Stimulated activated CD4-positive, alpha-beta T cell treated with anti-CD3 and anti-CD28 coated beads, Interleukin-15, amount 100 ng/mL, for 1 hour (primary cell): ENCODE measurements at places on chromosomes 3 and 15.

DNA sequence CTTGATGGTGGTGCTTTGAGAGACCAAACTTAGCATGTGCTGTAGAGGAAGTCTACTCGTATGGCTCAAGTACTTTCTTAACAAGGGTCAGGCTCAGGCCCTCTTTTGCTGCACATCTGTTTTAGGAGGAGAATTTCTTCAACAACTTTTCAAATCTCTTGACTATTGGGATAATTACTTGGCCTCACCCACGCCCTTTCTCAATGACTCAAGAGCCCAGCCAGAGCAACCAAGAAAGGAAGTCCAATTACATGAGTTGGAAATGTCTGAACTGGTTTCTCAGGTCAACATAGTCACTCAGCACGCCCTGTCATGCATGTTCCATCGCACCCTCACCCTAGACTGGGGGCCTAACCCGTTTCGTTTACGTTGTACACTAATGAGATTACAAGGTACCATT is 44.8 kb upstream of the UMPS start:
- no peak for DNase-seq

DNA sequence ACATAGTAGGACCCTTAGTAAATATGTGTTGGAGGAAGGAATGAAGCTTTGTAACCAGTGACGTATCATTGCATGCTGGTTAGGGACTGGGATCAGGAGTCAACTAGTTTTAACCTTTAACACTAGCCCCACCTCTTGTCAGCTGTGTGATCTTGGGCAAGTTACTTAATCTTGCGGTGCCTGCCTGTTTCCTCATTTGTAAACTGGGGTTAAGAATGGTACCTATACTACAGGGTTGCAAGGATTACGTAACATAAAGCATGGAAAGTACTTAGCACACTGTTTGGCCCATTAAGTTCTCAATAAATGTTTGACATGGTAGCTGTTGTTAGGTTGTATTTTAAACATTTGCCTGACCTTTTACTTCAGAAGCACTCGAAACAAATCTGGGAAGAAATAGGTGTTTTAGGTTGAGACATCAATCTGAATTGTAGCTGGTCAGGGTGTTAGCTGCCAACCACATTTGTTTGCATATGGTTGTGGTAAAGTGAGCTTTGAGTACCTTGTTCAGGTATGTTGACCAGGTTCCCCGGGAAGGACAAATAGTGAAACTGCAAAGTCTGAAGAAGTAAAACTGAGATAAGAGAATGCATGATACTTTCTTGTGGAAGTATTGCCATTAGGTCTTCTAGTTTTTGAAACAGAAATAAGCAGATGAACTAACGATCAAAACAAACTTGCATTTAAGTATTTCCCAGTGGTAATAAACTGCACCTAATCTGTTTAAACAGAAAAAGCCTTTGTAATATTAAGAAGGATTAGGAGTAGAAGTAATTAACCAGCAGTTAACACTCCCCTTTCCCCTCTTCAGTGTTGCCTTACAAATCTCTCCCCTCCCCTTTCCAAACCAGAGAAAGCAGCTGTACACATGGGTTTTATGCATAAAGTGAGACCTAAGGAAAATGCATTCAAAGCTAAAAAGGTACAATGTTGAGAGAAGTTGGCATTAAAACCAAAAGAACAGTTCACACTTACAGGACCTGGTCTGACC is 25.8 kb upstream of the SCAANT1 start:
- DNase-seq = no peak

DNA sequence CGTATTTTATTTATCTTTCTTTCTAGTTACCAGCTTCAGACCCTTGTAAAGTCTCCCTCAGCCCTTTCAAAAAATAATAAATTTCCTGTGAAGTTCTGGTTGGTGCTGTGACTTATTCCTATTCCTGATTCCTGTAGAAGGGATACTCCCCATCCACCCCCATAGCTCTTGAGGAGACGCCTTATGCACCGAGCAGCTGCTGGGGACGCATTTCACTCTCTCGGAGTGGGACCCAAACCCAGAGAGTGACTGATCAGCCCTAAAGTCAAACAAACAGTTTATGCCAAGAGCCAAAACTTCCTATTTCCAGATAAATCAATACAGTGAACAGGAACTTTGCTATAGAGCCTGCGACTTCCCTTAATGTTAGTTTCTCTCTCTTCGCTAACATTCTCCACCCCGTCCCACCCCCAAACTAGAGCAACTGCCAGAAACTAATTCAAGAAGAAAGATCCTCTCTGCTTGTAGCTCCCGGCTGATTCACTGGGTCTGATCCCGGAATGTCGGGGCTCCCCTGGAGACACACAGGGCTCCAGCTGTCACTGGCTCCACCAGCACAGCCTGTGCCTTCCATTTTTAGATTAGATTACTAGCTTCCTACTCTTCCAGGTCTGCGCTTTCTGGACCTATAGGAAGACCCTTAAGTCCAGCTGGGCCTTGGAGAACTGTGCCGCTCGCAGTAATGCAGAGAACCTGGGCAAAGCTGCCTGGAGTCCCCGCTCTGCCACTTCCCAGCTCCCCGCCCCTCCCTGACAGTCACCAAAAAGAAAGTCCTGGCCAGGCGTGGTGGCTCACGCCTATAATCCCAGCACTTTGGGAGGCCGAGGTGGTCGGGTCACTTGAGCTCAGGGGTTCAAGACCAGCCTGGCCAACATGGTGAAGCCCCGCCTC is 45.2 kb downstream of the KLHL25 start:
- DNase-seq = no peak

GRCh38 chr3:30286007-30286669 is 320.3 kb upstream of the TGFBR2 start:
- no peak for DNase-seq

DNA sequence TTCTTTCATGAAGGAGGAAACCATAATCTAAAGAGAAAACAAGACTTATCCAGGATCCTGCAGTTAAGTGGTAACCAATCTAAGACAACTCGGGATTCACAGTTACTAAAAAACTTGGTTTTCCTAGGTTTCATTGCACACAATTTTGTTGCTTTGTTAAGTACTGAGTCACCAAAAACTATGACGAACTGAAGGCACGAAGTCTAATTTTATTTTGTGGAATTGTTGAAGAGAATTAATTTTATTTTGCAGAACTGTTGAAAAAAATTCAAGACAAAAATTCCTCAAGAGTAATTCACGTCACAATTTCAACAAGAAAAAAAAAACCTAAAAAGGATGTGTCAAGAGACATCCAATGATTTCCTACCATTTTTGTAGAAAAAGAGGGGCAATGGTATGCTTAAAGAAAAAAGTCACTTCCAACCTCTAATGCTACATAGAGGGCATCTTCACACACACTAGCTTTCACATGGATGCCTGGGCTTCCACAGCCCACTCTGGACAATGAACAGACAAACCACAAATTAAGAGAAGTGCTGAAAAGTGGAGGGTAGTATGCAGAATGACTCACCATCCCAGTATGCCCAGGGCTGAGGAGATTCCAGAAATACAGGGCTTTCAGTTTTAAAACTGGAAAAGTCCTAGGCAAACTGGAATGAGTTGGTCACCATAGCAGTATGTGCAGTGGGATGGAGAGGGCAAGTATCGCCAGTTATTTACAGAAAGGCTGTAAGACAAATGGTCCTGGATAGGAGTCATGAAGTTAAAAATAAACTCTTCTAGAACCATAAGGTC is 29.2 kb downstream of the PLOD2 start:
- DNase-seq = no peak

DNA sequence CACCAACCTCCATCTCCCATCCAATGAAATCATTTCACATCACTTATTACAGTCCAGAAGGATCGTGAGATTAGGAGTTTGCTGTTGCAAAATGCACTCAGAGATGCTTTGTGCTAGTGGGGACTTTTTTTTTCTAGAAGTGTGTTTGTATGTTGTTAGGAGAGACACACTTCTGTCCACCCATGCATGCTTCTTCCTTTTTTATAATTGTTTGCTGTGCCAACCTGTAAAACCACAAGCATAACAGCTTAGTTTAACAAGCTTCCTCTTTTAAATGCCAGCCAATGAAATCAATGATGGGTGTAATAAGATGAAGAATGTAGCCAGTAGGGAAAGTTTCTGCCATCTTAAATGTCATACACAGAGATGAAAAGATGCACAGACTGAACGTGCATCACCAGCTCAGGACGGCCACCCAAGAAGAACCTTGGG is 305.6 kb upstream of the STT3B start:
- no peak for DNase-seq
